ENCODE measurements at places on chromosomes 1 and 21.

GRCh38 chr1:206808615-206809014 is 36.3 kb upstream of the IL10 start:
- no peak for DNase-seq
- H3K36me3 ChIP-seq: peaks cover 8% of the 10 kb centered on the region
- H3K4me3 ChIP-seq: no peak overlapping the region
- H3K27me3 ChIP-seq: peaks cover 4% of the 10 kb centered on the region
- H3K4me1 ChIP-seq: peaks cover 11% of the 10 kb centered on the region
- H3K27ac ChIP-seq: no peak overlapping the region

DNA sequence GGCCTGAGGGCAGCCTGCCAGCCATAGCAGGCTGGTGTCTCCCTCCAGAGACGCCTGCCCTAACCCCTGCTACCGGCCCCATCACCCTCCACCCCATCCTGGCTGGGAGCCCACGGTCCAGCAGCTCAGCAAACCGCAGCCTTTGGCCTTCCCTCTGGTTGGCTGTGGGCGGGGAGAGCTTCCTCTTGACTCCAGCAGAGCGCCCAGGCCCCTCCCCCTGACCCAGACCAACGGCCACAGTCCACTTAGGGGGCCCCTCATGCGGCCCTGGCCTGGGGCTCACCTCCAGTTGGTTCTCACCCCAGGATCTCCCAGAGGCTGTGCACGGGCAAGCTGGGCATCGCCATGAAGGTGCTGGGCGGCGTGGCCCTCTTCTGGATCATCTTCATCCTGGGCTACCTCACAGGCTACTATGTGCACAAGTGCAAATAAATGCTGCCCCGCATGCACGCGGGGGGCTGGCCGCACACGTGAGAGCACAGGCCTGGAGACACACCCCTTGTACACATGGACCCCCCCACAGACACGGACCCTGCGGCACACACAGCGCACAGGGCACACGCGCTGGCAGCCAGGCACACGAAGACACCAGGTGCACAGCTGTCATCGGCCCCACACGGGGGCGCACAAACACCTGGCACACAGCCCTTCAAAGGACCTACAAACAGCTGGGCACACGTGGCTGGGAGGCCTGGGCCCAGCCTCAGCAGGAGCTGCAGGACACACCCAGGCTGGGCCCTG is 3.1 kb downstream of the SMIM1 start:
- H3K4me1 ChIP-seq: peaks cover 44% of the 10 kb centered on the region
- peaks cover 12% of the 10 kb centered on the region for H3K36me3 ChIP-seq
- peaks cover 6% of the 10 kb centered on the region for H3K27me3 ChIP-seq
- DNase-seq: peak; percentile 79
- no peak overlapping the region for H3K27ac ChIP-seq

DNA sequence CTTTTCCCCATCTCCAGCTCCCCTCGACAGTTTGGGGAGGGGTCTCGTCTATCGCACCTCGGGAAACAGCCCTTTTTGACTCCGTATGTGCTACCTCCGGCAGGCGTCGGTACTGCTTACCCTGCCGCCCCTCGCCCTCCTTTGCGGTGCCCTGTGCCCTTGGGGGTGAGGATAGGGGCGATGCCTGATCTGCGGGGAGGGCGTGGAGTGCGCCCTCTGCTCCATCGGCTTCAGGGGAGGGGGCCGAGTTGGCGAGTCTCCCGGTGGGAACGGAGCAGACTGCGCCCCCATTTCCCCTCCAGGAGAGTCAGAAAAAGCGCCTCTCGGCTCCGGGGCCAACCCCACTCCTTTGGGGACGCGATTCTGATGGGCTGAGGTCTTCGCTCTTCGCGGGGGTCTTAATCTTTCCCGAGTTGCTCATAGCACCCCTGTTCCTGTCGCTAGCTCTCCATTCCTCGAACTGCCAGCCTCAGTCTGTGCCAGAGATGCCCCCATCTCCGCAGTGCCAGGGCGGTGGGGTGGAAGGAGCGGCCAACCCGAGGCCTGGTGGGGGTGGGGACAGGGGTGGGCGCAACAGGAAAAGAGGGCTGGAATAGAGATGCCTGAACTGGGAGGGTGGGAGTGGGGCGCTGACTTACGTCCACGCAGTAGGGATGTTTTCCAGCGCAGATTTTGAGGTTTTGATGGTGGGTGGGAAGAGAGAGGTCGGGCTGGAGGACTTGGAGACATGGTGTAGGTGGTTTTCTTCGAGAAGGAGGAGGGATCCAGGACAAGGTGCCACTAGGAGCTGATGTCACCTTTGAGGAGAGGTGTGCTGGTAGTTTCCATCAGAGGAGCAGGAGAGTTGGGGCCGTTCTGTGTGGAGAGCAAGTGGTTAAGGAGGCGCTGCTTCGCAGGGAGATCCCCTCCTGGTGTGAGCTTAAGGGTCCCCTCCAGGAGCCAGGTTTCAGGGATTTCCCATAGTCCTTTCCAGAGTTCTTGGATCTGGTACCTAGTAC is 674 bp downstream of the PPFIA4 start:
- peaks cover 19% of the 10 kb centered on the region for H3K27me3 ChIP-seq
- peak overlapping the region; percentile 93 for H3K4me3 ChIP-seq
- no peak for DNase-seq
- peaks cover 34% of the 10 kb centered on the region for H3K4me1 ChIP-seq
- H3K27ac ChIP-seq: no peak overlapping the region
- H3K36me3 ChIP-seq: peaks cover 39% of the 10 kb centered on the region

DNA sequence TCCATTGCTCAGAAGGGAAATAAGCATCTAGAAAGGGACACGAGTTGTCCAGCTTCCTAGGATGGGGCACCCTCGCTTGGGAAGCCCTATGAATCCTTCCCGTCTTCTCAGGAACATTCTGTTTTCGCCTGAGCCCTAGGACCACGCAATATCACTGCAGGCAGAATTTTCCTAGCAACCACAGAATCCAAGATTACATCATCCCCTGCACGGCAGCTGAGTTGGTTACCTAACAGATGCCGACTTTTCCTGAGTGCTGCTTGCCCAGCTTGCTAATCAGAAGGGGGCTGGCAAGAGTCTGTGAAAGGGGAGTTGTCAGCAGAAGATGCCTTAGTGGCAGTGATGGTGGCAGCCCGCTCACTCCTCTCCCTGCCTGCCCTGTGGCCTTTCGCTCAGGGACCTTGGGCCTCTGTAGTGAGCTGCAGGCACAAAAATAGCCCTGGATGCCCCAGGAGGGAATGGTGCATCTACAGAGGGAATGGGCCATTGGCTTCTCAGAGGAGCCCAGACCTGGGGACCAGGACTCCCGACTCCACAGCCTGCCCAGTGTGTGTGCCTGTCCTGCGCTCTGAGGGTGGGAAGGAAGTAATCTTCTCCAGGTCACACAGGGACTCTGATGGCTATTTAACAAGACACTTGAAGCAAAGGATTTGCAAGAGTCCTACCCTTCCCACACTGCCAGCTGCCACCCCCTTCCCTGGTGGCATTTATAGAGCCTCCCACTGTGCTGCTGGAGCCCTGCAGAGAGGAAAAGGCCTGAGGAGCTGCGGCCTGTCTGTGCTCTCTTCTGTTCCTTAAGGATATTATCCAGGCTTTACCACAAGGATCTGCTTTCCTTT is 28.9 kb upstream of the CLSTN1 start:
- H3K4me3 ChIP-seq: no peak overlapping the region
- H3K27me3 ChIP-seq: peaks cover 9% of the 10 kb centered on the region
- H3K27ac ChIP-seq: no peak overlapping the region
- DNase-seq: no peak
- peaks cover 17% of the 10 kb centered on the region for H3K4me1 ChIP-seq
- peaks cover 28% of the 10 kb centered on the region for H3K36me3 ChIP-seq

DNA sequence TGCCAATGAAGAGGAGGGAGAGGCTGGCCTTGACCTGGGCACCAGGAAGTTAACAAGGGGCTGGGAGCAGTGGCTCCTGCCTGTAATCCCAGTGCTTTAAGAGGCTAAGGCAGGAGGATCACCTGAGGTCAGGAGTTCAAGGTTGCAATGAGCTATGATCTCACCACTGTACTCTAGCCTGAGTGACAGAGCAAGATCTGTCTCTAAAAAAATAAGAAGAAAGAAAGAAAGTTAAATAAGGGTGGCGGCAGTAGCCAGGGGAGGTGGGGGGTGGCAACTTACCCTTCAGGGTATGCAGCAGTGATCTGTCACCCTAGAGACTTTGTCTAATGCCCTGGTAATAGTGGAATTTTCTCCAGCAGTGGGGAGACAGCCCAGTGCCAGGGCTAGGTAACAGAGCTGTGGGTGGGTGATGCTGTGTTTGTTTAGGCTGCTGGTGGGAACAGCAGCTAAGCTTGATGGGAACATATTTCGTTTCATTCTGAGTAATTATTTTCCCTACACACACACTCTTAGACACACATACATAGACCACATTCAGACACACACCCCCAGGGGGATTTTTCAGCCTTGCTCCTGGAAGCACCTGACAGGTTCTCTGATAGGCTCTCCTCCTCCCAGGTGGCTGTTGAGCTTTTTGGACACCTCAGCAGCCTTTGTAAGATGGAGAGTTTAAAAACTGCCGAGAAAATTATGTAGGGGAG is 11.3 kb upstream of the SYT6 start:
- DNase-seq: no peak
- H3K36me3 ChIP-seq: no peaks in the 10 kb centered on the region
- no peak overlapping the region for H3K27ac ChIP-seq
- H3K27me3 ChIP-seq: peaks cover 51% of the 10 kb centered on the region
- no peaks in the 10 kb centered on the region for H3K4me1 ChIP-seq
- no peak overlapping the region for H3K4me3 ChIP-seq

GRCh38 chr21:26070822-26071425 is 99.6 kb downstream of the APP start:
- H3K27me3 ChIP-seq: no peaks in the 10 kb centered on the region
- peaks cover 5% of the 10 kb centered on the region for H3K36me3 ChIP-seq
- peaks cover 56% of the 10 kb centered on the region for H3K4me1 ChIP-seq
- H3K4me3 ChIP-seq: no peak overlapping the region
- peak overlapping the region; percentile 3 for H3K27ac ChIP-seq

- no peak overlapping the region for H3K27ac ChIP-seq
- no peak overlapping the region for H3K4me3 ChIP-seq
- H3K36me3 ChIP-seq: no peaks in the 10 kb centered on the region
- no peaks in the 10 kb centered on the region for H3K4me1 ChIP-seq
- no peak for DNase-seq
Measured at GRCh38 chr1:174740249-174740968, 259.3 kb upstream of the CACYBP start.

- H3K4me1 ChIP-seq: peaks cover 94% of the 10 kb centered on the region
- peak overlapping the region; percentile 19 for H3K4me3 ChIP-seq
- peaks cover 28% of the 10 kb centered on the region for H3K36me3 ChIP-seq
Measured at GRCh38 chr1:44297695-44298400, 57.2 kb downstream of the ERI3 start.

- H3K27ac ChIP-seq: no peak overlapping the region
- no peak for DNase-seq
- H3K4me3 ChIP-seq: no peak overlapping the region
- H3K4me1 ChIP-seq: peaks cover 43% of the 10 kb centered on the region
- peaks cover 29% of the 10 kb centered on the region for H3K27me3 ChIP-seq
Measured at GRCh38 chr1:25707280-25708016, 90.9 kb downstream of the MAN1C1 start.

- no peaks in the 10 kb centered on the region for H3K36me3 ChIP-seq
- H3K4me3 ChIP-seq: no peak overlapping the region
- peak overlapping the region; percentile 56 for H3K27ac ChIP-seq
Measured at GRCh38 chr1:22838965-22839364, 128.3 kb downstream of the EPHB2 start.

GRCh38 chr1:26537951-26538352 is 8.4 kb downstream of the RPS6KA1 start:
- no peak overlapping the region for H3K27ac ChIP-seq
- H3K36me3 ChIP-seq: no peaks in the 10 kb centered on the region
- no peak overlapping the region for H3K4me3 ChIP-seq
- DNase-seq: no peak

- H3K36me3 ChIP-seq: peaks cover 38% of the 10 kb centered on the region
- peaks cover 82% of the 10 kb centered on the region for H3K4me1 ChIP-seq
- H3K4me3 ChIP-seq: peak overlapping the region; percentile 95
- peaks cover under 1% of the 10 kb centered on the region for H3K27me3 ChIP-seq
- DNase-seq: no peak
Measured at GRCh38 chr1:156704166-156704711, 1.1 kb downstream of the CRABP2 start.

GRCh38 chr1:58942759-58943191 is 158.9 kb upstream of the JUN start:
- no peaks in the 10 kb centered on the region for H3K36me3 ChIP-seq
- no peaks in the 10 kb centered on the region for H3K4me1 ChIP-seq
- H3K27me3 ChIP-seq: peaks cover 9% of the 10 kb centered on the region
- H3K27ac ChIP-seq: no peak overlapping the region
- no peak overlapping the region for H3K4me3 ChIP-seq

DNA sequence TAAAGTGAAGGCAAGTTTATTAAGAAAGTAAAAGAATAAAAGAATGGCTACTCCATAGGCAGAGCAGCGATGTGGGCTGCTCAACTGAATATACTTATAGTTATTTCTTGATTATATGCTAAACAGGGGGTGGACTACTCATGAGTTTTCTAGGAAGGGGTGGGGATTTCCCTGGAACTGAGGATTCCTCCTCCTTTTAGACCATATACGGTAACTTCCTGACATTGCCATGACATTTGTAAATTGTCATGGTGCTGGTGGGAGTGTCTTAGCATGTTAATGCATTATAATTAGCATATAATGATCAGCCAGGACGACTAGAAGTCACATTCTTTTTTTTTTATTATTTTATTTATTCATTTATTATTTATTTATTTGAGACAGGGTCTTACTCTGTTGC is 46.4 kb upstream of the BARHL2 start:
- peaks cover 14% of the 10 kb centered on the region for H3K4me1 ChIP-seq
- DNase-seq: no peak
- H3K27me3 ChIP-seq: peaks cover 53% of the 10 kb centered on the region
- H3K4me3 ChIP-seq: no peak overlapping the region
- H3K27ac ChIP-seq: no peak overlapping the region

DNA sequence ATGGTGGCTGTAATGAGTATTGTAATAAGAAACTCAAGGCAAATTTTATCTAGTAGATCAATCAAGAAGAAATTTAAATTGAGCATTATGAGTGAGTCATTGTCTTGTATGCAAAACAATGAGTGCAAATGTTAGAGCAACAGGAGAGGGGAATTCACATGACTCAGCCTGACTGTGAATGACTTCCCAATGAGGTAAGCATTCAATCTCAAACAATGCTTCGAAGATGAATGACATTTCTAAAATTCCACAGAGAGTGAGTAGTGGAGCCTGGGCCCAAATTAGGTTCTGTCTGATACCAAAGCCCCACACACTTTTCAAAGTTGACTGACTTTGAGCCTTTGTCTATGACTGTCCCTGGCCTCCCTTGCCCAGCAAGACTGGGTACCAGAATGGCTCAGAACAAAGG is 738.0 kb downstream of the PTPRU start:
- no peaks in the 10 kb centered on the region for H3K36me3 ChIP-seq
- no peak overlapping the region for H3K4me3 ChIP-seq
- H3K4me1 ChIP-seq: no peaks in the 10 kb centered on the region
- peaks cover 33% of the 10 kb centered on the region for H3K27me3 ChIP-seq
